ENCODE measurements at places on chromosomes 2 and 18.
A peak's percentile ranks its signal among the peaks of the same experiment; 100 is the strongest.

GRCh38 chr18:69787825-69788547, 159.7 kb downstream of the CD226 start:
- DNase-seq, result no peak

GRCh38 chr2:68190991-68191731, 33.5 kb downstream of the PNO1 start:
- peak; percentile 69 for DNase-seq

DNA sequence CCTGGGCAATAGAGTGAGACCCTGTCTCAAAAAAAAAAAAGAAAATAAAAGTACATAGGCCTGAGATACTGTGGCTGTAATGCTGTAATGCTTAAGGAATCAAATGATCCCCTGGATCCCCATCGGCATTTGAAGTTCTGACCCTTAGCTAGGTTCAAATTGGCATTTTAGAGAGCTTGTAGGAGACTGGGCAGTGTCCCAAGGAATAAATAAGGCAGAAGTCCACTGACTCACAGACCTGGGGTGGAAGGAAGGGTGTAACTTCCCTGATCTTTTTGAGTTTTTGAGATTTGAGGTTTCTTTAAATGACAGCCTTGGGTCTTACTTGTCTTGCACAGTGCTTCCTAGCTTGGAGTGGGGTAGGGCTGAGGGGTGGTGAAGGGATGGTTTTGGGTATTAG, 553.7 kb downstream of the SLC4A3 start:
- no peak for DNase-seq

GRCh38 chr2:174336501-174337336, 2.0 kb downstream of the SP9 start:
- DNase-seq, result peak; percentile 69

DNA sequence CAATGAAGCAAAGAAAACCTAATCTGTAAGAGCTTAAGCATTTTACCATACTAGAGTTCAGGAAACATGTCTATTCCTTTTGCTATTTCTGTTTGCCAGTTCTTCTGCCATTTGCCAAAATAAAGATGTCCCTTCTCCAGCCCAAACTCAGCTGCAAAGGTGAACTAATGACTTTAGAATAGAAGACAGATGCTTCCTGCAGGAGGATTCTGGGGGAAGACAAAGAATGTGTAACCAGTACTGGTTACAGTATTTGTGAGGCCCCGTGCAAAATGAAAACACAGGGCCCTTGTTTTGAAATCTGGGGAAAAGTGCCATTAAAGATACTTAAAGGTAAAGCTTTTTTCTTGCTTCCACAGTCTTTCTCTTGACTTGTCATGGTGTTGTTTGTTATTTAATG, 34.3 kb upstream of the MTX2 start:
- no peak for DNase-seq

- no peak for DNase-seq
These were observed 135.9 kb downstream of the RHBDD1 start for GRCh38 chr2:226971770-226972169.

DNA sequence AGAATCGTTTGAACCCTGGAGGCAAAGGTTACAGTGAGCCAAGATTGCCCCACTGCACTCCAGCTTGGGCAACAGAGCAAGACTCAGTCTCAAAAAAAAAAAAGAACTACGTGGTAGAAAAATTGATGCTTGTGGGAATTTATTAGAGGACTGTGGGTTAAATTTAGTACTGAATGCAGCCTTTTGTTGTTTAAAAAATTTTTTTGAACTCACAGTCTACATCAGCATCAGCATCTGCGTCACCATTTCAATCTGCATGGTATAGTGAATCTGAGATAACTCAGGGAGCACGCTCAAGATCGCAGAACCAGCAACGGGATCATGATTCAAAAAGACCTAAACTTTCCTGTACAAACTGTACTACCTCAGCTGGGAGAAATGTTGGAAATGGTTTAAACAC, 30.5 kb downstream of the MARCHF7 start:
- DNase-seq, result no peak

GRCh38 chr2:152222975-152223637, 47.5 kb upstream of the STAM2 start:
- DNase-seq, result no peak

DNA sequence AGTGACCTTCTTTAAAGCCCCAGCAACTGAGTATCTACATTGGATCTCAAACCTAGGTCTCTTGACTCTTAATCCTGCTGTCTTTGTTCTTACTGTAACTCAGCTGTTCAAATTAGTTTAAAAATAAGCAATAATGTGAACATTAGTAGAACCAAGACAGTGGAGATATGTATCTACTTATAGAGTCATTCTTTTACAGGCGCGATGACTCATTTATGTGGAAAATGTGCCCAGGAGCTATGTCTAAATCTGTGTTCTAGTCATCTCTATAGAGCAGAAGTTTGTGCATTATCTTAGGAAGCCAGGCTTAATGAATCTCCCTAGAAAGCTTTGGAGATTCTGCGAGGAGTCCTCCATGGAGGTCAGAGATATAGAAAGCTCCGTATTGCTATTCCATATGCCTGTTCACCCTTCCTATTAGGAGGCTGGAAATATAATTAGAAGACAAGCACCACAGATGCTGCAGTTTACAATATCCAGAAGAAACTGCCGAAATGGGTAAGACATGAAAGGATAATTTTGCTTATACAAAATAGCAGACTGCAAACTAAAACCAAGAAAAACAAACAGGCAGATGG, 211.6 kb downstream of the TRIB2 start:
- no peak for DNase-seq

DNA sequence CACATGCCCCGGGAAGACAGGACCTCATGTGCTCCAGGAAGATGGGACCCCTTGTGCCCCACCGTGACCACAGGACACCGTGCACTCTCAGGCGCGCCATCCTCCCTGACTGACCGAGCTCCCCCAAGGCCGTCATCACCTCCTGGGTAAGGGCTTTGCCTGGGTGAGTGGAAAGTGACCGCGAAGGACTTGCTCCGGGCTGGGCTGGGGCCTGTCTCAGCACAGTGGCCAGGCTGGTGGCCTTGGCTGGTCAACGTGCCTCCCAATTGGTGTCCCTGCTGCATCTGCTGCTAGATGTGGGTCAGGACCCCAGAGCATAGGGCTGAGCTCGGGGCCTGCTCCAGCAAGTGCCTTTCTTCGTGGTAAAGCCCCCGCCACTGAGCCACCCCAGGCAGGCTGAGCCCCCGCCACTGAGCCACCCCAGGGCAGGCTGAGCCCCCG, 69.7 kb upstream of the CTDP1 start:
- no peak for DNase-seq

- no peak for DNase-seq
These were observed 276.5 kb upstream of the MGAT5 start for GRCh38 chr2:133977405-133977804.

DNA sequence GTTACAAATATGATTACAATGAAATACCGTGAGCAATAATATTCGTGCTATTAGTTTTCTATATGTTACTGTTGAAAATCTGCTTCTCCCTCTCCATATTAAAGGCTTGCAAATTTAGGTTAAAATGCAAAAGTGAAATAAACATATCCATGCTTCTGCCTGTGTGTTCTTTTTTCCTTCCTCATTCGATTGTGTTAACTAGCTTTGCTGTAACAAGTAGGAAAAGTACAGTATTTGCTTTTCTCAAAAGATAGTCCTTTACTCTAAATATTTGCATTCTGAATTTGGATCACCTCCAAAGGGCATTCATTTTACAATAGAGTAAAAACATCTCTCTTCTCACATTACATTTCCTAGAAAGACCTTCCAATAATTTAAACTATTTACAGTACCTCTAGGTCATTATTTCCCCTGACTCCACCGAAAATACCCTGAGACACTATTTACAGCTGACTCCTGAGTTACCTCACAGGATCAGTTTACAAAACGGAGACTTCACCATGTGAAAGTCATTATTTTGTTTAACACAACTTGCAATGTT, 835.0 kb upstream of the FANCL start:
- no peak for DNase-seq

DNA sequence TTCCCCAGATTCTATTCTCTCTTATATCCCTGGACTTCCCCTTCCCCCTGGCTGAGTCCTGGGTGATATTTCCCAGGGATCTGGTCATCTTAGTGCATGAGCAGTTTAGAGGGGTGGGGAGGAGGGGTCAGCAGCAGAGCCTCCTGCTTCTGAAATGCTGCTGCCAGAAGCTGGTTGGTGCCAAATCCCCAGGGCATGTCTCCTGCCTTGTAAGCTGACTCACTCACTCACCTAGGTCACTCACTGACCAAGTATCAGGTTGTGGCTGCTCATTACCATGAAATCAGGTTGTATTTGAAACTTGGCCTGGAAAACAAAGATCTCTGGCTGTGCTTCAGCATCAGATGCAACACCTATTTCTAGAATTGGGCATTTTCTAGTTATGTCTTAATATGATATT, 14.3 kb downstream of the GPR39 start:
- DNase-seq, result no peak

- DNase-seq, result no peak
These were observed 315.0 kb downstream of the PARD3B start for GRCh38 chr2:204860274-204860673.

- no peak for DNase-seq
These were observed 69.3 kb downstream of the PSMG2 start for GRCh38 chr18:12772111-12772510.

- DNase-seq, result peak; percentile 11
These were observed 114.8 kb upstream of the PTPRM start for GRCh38 chr18:7452331-7452730.

DNA sequence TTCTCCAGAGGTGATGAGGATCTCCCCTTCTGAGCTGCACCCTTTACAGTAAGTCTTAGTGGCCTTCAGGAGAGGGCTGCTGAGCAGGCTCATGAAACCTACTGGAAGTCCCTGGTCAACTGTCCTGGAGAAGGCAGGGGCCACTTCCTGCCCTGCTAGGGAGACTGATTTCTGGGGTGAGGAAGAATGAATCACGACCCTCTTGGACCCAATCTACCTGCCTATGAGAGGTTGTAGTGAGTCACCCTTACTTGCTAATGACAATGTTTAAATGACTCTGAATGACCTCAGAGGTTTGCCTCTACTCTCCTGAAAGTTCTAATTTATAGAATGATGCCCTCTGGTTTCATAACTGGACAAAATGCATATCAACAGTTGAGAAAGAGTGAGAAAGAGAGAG, 79.4 kb upstream of the FAM136A start:
- DNase-seq, result no peak

- no peak for DNase-seq
These were observed 57.2 kb downstream of the CALCRL start for GRCh38 chr2:187390891-187391290.

GRCh38 chr2:240358821-240359397, 76.6 kb upstream of the GPC1 start:
- DNase-seq, result no peak

DNA sequence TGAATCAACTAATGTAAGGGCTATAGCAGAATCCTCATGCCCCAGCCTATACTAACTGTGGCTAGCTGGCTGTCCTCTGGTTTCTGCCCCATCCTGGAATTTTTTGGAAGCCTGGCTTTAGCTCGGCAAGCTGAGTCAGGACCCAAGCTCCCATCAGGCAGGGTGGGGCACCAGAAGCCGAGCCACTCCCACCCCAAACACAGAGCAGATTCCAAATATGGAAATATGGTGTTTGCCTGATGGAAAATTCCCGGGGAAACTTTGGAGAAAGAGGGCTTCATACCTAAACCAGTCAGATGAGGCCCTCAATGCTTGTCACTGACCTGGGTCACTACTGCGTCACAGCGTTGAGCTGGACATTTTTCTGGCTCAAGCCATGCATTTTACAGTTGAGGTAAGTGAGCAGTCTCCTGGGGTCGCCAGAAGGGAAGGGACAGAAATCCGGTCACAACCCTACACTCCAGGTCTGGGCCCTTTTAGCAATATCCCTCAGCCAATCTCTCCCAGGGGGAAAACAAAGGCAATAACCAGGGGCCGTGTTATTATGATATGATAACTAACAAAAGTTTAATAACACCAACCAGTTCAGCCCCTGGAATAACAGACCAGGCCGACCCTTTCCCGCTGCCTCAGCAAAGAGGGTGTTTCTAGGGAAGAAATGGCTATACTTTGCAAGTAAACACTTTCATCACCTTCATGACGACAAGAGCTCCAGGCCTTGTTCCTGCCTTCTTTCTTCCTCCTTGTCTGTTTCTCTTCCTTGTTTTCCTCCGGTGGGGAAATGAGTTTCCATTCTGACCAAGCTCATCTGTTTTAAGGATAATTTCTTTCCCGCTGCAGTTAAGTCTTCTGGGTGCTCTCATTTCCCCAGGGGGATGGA, 37.7 kb downstream of the PSD4 start:
- no peak for DNase-seq

DNA sequence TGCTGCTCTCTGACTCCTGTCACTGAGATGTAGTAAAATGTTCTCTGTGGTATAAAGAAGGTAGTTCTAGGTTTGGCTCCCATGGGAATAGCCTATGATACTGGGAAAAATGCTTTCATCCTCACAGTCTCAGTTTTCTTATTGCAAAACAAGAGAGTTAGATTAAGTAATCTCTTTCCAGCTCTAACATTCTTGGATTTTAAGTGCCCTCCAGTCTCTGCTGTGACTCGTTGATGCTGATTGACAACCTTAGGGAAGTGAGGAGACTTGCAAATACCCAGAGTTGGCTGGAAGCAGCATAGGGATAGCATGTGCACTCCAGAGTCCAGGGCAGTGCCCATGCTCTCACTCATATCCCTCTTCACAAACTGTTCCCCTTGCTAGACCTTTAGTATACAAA, 534.9 kb downstream of the SLC4A3 start:
- no peak for DNase-seq

- DNase-seq, result no peak
These were observed 51.7 kb downstream of the SUMO1 start for GRCh38 chr2:202186641-202187202.

GRCh38 chr2:195575016-195575415, 82.0 kb upstream of the SLC39A10 start:
- no peak for DNase-seq

DNA sequence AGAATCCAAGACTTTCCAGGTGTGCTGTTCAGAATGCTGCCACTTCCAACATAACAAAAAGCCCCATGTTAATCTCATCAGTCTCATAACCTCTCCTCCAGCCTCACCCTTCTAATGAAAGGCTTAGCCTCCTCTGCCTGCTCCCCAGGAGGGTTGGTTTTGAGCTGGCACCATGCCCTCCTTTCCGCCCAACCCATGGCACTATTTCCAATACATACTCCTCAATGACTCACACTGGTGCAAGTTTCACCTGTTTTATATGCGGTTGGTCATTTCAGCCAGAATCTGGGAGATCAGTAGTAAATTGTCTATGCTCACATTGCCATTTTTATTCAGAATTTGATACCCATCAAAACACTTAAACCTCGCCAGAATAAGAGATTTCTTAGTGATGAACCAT, 157.6 kb upstream of the NRP2 start:
- no peak for DNase-seq
